ENCODE measurements at places on chromosomes 1 and 21.

DNA sequence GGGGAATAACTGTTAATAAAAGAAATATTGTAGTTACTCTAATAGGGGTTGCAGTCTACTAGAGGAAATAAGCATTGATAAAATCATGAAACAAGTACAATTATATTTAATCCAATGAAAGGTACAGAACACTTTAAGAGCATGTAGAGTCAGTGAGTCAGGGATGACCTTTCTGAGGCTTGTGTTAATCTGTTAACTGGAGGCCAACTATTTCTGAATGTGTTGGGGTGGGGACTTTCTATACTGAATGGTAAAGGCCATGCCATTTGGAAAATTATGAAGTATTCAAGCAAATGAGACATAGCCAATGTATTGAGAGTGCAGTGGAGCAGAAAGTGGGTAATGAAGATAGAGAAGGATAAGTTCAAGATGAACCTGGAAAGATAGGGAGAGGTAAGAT lies 646.2 kb downstream of the ADGRL2 start:
- no peak for DNase-seq

- peak; percentile 56 for DNase-seq
These were observed at the start of gene IFNGR2 for GRCh38 chr21:33403128-33403785. Gene IFNGR2 (plus strand): TSS chr21:33403413. CDS start chr21:33403544, 131 bp downstream.

GRCh38 chr1:223710179-223711133 lies 1.9 kb upstream of the CAPN2 start:
- DNase-seq, result no peak

GRCh38 chr1:55120538-55120937 lies 81.2 kb downstream of the PCSK9 start:
- no peak for DNase-seq

DNA sequence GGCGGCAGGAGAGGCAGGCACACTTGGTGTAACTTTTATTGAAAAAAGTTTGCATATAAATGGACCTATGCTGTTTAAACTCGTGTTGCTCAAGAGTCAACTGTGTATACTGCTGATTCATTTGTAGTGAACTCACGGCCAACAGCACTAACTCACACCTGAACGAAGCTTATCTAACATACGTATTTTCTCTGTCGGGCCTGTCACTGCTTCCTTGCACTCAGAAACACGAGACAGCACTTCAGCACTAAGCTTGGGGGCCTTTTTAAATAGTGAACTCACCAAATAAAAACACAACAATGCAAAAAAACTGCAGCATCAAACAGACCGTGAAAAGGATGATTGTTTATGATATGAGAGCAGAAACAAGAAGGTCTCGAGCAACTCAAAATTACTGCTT lies 58.9 kb upstream of the NEK2 start:
- DNase-seq, result no peak

DNA sequence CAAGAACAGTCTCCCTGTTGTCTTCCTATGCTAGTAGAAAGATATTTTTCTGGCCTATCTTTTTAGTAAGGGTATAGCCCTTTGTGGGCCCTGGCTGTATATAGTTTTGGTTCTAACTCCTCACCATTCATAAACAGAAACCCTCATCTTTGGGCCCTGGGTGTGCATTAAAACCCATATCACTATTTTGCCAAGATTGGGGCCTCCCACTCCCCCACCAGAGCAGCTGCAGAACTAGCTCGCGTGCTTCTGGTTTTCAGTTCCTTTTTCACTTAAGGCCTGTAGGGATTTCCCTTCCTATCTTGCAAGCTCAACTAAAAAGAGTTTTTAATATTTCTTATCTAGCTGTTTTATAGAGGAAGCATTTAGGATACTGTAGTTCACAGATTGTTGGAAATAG lies 106.4 kb downstream of the RGL1 start:
- peak; percentile 45 for DNase-seq

All from activated CD4-positive, alpha-beta T cell treated with anti-CD3 and anti-CD28 coated beads for 36 hours (primary cell).